ENCODE measurements at places on chromosomes 1 and 21.
A peak's percentile ranks its signal among the peaks of the same experiment; 100 is the strongest.

DNA sequence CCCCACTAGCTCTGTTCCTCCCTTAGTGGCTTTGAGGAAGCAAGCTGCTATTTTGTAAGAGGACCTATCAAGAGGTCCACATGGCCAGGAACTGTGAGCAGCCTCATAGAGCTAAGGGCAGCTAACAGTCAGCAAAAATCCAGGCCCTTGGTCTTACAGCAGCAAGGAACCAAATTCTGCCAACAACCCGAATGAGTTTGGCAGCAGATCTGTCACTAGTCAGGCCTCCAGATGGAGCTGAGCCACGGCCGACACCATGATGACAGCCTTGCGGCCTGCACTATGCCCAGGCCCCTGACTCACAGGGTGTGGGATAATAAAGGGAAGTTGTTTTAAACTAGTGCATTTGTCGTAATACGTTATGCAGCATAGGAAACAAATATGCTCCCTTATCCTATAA is 28.0 kb upstream of the H3-3A start:
- DNase-seq, result peak; percentile 99

DNA sequence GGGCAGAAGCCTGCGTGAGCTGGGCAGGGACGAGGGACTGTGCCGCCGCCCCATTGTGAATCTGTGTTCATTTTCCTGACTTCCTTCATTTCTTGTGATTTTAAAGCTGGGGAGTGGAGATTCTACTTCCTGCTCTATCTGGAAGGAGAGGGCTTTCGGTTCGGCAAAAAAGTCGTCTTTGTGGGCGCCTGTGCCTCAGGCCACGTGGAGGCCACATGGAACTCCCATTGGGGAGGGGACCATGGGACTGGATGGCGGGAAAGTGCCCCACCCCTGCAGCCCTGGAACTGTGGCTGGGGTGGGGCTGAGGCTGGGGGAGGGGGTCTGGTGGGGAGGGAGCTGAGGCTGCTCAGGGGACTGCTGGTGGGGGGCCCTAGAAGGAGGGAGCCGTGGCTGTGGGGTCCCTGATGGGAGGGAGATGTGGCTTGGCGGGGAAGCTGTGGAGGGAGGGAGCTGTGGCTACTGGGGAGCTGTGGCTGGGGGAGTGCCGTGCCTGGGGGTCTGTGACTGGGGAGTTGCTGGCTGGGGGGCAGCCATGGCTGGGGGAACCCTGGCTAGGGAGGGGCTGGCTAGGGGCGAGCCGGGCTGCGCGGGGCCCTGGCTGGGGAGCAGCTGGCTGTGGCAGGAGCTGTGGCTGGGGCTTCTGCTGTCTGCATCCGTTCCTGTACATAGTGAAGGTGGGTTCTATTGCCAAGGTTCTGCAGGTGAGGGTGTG is 31.5 kb downstream of the COL18A1 start:
- DNase-seq, result no peak

GRCh38 chr1:244822878-244823277 is 12.6 kb upstream of the COX20 start:
- no peak for DNase-seq

DNA sequence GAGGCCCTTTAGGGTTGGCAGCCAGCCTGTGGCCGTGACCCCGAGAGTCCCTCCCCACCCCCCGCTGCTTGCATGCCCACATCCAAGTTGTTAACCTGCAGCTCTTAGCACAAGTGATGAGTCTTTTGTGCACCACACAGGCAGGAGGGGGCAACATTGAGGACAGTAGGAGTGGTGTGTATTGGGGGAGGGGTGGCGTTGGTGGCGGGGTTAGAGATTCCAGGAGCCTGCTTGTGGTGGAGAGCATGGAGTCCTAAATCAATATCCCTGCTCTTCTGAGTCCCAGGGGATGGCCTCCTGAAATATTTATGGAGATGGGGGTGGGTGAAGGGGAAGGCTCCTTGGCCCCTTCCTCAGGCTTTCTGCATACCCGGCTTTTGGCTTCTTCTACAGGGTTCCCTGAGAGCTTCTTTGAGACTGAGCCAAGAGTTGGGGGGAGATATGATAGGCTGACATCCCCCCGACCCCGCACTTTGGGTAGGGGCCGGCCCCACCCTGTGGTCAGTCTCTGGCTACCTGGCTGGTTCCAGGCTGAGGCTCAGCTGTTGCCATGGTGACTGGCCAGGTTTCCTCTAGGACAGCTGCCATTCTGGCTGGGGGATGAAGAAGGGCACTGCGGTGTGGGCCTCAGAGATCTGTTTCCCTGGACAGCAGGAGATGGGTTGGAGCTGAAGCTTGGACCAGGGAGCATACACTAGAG is 5.0 kb downstream of the CHRNB2 start:
- DNase-seq, result no peak

- no peak for DNase-seq
Measured at GRCh38 chr1:204713541-204713940, 28.0 kb upstream of the LRRN2 start.

- no peak for DNase-seq
Measured at GRCh38 chr1:10860218-10860617, 63.8 kb upstream of the CASZ1 start.

- DNase-seq, result no peak
Measured at GRCh38 chr21:25029580-25029979, 577.7 kb downstream of the MRPL39 start.

GRCh38 chr1:36796106-36796590 is 238.2 kb downstream of the GRIK3 start:
- DNase-seq, result no peak

- no peak for DNase-seq
Measured at GRCh38 chr1:53557830-53558738, 98.9 kb downstream of the DMRTB1 start.

GRCh38 chr1:178961331-178961730 is 64.4 kb upstream of the FAM20B start:
- no peak for DNase-seq

DNA sequence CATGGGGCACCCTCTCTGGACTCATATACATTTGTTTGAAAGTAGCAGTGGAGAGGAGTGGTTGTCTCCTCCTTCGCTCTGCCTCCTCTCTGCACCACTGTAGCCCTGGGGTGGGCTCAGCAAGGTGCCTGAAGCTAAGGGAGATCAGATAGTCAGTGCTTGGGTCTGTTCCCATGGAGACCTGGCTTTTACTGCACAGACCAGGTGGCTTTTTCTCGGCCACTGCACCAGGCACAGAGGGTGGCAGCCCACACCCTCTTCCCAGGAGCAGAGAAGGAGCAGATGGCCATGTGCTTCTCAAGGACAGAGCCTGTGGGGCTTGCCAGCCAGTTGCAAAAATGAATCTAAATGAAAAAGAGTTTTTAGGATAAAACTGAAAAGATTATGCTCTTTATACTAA is 123.4 kb upstream of the KCNK1 start:
- no peak for DNase-seq

GRCh38 chr1:220420726-220421125 is 107.2 kb upstream of the MARK1 start:
- no peak for DNase-seq

DNA sequence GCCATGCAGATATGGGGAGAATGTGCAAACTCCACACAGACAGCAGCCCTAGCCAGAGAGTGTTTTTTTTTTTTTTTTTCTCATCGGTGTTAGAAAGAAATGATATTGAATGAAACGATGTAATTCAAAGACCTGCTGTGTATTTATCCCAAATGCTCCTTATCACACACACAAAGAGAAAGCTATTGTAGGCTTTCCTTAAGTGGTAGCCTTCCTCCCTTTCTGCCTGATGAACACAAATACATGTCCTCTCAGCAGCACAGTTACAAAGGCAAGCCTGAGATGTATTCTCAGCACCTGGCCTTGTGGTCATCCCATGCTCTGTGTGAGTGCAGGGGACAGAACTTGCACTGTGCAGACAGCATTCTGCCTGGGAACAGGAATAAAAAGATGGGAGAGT is 93.8 kb downstream of the PLPPR5 start:
- DNase-seq, result no peak

DNA sequence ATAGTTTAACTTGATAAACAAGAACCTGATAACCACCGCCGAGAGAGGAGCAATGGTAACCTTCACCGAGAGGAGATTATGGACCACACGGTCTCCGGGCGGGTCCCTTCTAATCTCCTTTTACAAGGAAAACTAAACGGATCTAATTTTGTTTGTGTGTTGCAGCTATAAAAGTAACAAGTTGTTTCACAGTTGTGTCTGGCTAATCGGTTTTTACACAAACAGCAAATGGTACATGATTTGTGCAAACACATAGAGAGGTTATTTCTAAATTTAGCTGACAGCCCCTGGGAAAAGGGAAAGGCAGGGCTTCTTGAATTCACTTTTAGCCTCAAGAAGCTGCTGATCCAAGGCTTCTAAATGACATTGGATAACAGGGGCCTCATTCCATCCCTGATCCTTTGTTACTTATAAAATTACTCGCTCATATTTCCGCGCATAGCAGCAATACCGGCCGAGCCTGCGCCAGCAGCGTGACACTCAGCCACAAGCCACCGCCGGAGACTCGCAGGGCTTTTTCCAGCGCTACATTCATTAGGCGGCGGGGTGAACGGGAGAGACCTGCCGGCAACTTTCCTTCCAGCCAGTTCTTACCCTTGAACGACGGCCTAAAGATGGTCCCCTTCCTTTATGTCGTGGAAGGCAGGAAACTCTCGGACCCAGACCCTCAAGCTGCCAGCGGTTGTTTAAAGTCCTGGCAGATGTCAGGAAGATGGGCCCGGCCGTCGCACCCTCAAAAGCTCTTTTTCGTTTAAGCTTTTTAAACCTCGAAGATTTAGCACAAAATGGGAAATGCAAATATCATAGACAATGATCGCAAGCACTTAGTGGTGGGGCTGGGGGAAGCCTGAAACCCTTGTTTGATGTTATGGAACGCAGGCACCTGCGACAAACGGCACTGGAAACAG is 4.4 kb downstream of the FOXD3 start:
- no peak for DNase-seq

DNA sequence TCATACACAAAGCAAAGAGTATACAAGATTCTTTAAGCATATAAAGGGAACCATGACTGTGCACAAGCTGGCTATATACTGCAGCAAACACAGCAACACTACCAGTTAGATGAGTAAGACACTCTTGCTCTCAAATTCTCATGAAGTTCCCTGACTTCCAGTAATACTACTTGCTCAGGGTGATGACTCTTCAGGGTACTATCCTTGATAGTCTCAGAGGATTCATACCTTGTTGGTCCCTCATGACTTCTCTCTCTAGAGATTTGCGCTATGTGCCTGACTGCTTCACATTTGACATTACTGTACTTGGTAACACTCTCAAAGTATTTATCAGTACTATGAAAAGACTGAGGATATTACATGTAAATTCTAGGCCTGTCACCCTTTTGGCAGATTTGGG is 159.8 kb upstream of the ZRANB2 start:
- DNase-seq, result peak; percentile 9

DNA sequence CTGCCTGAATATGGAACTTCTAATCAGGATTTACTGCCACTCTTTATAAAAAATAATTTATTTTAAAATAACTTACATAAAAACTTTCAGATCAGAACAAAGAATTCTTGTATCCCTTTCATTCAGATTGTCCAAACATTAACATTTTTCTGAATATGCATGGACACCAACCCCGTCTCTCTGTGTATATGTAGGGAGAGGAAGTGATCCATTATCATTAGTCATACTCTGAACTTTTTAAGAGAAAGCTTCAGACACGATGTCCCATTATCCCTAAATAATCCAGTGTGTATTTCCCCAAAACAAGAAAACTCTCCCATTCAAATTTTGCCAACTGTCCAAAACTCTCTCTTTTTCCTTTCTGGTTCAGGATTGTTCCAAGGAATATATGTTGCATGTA is 122.3 kb upstream of the CXADR start:
- DNase-seq, result no peak

DNA sequence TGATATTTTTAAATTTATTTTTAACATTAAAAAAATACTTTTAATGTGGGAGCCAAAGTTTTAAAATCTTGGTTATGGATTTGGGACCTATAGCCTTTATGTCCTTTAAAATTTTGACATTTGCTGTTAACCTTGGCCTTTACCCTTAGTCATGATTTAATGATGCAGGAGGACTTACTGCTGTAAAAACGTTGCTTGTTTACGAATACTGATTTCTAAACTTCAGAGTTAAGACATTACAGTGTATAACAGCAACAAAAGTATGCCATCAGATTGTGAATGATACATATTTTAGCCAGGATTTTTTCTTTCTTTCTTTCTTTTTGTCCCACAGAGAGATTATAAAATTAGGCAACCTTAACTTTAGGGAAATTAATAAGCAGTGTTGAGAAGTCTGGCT is 8.9 kb downstream of the RBM15 start:
- DNase-seq, result peak; percentile 34
